Stimulated activated CD8-positive, alpha-beta memory T cell treated with anti-CD3 and anti-CD28 coated beads, Interleukin-2, amount 100 ng/mL, for 1 hour (primary cell): ENCODE measurements at places on chromosomes 11 and 22.

GRCh38 chr22:31449506-31449905 is 40.1 kb downstream of the EIF4ENIF1 start:
- DNase-seq: no peak

GRCh38 chr11:106001304-106002012 is 20.6 kb downstream of the MSANTD4 start:
- DNase-seq: no peak

GRCh38 chr11:134398079-134398444 is 14.0 kb downstream of the B3GAT1 start:
- DNase-seq: no peak

DNA sequence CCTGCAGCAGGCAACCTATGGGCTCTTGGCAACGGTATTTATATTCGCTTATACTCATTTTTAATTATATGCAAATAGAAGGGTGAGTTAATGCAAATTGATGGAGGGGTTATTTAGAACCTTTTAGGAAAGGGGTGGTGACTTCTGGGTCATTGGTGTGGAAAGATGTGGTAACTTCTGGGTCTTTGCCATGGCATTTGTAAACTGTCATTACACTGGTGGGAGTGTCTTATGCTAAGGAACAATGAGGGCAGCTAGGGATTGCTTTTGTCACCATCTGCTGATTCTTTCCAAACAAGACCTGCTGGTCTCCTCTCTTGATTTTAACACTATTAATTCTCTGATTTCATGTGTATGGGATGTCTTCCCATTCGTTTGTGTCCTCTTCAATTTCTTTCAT is 11.7 kb upstream of the KAT5 start:
- DNase-seq: no peak

GRCh38 chr11:1743585-1744136 is 6.7 kb downstream of the IFITM10 start:
- DNase-seq: no peak

DNA sequence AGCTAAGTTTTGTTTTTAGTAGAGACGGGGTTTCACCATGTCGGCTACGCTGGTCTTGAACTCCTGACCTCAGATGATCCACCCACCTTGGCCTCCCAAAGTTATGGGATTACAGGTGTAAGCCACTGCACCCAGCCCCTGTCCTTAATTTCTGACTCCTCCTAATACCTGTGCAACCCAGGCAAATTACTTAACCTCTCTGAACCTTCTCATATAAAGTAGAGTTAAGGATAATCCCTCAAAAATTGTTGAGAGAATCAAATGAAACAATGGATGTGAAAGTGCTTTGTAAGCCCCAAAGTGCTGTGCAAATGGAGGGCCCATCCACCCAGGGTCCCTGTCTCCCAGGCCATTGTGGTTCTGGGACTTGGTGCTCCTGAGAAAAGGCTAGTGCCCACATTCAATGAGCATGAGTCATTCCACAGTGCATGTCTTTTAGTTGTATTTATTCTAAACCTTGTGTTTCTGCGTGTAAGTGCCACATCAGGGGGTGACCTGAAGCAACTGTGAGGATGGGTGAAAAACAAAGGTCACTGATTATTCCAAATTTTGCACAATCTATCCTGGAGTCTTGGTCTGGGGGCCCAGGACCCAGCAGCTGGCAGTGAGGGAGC is 61.4 kb upstream of the PTPRJ start:
- no peak for DNase-seq

- no peak for DNase-seq
Measured at GRCh38 chr22:27097506-27097905, 440.1 kb downstream of the MIAT start.

DNA sequence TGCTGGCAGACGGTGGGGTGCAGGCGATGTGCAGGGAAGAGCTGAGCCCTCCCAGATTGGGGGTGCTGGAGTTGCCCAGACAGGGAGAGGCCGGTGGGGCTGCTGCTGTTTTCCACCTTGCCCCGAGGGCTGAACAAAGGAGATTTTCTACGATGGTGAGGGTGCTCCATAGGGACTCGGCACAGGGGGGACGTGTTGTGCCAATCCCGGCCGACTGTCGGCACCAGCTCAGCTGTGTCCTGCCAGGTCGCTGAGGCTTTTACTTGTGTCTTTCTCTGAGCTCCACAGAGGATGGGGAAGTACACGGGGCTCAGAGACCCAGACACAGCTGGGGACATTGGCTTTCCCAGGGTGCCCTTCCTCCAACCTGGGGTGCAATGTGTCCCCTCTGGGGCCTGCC is 816.8 kb downstream of the BRD1 start:
- no peak for DNase-seq

GRCh38 chr11:125335106-125335505 is 161.0 kb downstream of the FEZ1 start:
- no peak for DNase-seq

DNA sequence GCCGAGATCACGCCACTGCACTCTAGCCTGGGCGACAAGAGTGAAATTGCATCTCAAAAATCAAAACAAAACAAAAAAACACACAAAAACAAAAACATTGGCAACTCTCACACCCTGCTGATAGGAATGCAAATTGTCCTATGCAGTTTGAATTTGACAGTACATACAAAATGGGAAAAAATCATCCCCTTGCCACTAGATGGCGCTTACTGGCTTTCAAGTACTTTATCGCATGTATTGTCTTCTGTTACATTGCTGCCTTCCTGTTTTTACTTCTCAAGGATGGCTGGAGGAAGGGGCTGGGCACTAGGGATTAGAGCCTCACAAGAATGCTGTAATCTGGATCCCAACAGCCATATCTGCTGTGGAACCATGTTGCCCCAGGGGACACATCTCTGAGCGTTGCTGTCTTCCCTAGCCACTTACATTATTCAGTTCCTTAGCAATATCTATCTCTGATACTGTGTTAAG is 59.4 kb upstream of the A4GALT start:
- no peak for DNase-seq

DNA sequence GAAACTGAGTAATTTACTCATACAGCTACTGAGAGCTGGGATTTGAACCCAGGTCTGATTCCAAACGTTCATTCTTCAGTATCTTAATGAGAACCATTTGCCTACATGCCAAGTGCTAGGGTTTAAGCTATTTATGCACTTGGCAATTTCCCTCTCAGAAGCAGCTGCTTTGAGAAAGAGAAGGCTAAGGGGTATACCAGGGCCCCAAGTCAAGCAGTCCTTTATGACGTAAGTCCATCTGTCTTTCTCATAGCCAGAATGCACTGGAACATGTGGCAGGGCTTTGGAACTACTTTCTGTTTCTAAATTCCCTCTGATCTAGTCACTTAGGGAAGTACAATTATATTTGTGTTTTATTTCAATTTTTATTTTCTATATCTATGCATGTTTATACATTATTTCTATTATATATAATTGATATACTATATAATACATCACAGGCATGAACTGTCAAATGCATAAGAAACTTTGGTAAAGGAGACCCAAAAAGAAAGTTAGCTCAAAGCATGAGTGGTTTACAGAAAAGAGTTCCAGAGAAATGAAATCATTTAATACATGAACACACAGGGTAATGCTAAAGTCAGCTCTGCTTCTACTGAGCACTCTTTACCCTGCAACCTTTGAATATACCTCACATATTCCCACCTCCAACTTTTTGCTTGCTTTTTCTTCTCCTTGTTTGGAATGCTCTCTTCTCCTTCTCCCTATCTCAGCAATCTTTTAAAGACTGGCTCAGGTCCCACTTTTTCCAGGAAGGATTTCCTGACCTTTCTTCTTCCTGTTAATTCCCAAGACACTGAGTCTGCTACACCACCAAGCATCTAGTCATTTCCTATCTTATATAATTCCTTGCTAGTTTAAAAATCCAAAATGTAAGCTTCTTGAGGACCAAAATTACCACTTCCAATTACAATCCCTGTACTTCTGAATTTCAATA is 80.5 kb upstream of the GDPD4 start:
- DNase-seq: no peak

GRCh38 chr22:19884954-19885751 is 30.5 kb upstream of the GNB1L start:
- no peak for DNase-seq

DNA sequence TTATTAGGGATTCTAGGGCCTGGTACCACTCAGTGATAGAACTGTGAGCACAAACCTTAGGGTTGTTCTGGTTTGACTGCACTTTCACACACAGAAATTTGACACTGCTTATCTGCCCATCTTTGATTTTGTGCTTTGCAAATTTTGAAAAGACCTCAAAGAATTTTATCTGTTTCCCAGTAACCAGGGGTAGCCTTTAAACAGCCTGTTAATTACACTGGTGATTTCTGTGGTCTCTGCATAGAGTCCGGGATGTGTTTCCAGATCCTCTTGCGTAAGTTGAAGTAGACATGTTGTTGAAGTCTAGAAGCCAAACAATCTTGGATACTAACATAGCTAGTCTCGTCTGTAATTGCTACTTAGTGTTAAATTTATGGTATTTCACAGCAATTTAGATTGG is 75.3 kb downstream of the C22orf31 start:
- no peak for DNase-seq

- no peak for DNase-seq
Measured at GRCh38 chr11:64654958-64655541, 64.0 kb downstream of the SLC22A12 start.

DNA sequence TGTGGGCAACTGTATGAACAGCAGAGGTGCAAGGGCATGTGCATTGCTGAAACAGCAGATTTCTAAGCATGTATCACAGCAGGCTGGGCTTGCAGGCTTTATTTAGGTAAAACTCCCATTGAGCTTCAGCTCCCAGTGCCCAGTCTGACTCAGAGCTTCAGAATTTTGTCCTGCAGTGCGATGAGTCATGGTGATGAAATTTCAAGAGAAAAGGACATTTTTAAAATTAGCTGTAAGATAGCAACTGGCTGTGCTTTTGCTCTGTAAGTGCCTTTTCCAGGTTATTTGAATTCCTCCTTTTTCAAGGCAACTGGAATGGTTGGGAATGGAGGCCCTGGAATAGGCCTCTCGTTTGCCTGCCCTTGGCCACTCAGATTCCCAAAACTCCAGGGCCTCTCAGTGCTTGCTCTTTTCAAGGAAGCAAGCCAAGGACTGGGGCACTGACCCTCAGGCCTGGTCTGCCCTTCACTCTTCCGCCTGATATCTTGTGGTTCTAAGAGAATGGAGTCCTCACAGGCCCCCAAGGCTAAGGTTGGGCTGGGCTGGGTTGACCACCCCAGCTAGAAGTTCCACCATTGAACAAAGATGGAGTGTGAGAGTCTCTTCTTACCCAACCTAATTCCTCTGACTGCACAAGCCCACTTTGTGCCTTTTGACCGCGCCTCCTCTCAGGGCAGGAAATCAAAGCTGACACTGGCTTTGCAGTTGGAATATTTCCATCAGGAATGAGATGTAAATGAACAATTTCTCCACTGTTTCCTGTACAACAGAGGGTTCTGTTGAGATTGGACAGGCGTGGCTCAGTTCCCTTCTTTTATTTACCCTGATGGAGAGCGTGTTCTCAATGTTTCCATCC is 59.5 kb upstream of the PRSS23 start:
- no peak for DNase-seq

DNA sequence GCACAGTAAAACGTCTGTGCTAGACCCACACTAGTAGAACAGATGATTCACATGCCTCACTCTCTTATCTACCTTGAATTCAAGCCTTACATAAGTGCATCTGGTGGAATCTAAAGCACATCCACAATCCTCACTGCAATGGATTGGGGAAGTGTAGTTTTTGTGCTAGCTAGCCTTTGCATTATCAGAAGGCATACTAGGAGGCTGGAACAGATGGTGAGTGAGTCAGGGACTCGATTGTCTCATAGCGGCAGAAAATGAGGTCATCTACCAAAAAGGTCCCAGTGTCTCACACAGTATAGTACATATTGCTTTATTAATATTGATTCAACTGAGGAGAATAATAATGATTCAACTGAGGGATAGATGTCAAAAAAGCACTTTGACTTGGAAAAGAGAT is 9.3 kb downstream of the MSANTD4 start:
- DNase-seq: no peak

- no peak for DNase-seq
Measured at GRCh38 chr22:21094911-21095772, 49.4 kb downstream of the LRRC74B start.

- DNase-seq: no peak
Measured at GRCh38 chr11:67600324-67601029, 6.3 kb upstream of the NDUFV1 start.
